Activated CD8-positive, alpha-beta memory T cell treated with anti-CD3 and anti-CD28 coated beads for 48 hours (primary cell): ENCODE measurements at places on chromosomes 11 and 22.

- DNase-seq, result no peak
Observed at GRCh38 chr22:19718456-19719049, 4.2 kb downstream of the SEPTIN5 start.

DNA sequence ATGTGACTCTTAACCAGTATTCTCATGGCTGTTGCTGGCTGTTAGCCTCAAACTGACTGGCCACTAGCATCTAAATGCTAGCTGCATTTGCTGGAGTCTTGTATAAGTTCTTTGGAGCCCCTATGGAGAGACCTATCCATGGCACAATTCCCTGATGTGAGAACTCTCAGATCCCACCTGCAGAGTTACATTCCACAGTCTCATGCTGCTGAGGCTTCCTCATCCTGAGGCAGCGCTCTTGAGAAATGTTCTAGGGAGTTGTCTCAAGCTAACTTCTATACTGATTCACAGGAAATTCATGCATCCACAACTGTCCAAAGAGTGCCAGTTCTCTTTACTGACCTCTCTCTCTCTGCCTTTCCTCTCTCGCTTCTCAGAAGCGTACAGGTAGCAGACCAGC is 218.0 kb upstream of the PITPNB start:
- no peak for DNase-seq

- DNase-seq, result no peak
Observed at GRCh38 chr11:86877503-86877902, 77.2 kb downstream of the PRSS23 start.

DNA sequence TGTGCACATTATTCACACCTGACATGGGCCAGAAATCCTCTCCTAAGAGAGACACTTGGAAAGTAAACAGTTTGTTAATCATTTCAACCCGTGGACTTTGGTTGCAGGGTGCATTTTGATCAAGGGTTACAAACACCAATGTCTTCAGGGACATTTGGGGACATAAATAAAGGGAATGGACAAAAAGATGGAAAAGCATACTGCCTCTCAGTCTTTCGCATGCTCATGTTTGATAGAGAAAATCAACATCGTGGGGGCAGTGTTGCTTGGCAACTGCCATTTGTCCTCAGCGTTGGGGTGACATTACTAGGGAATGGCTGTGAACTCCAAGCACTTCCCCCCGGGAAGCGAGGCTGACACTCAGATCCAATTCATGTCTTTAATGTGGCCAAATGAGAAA is 114.7 kb upstream of the OR4B1 start:
- DNase-seq, result no peak

- no peak for DNase-seq
Observed at GRCh38 chr11:118622376-118623268, 15.2 kb downstream of the PHLDB1 start.

- DNase-seq, result no peak
Observed at GRCh38 chr11:66619080-66619554, 2.7 kb downstream of the RBM14 start.

GRCh38 chr11:117972629-117973502 is 13.3 kb upstream of the IL10RA start:
- no peak for DNase-seq

GRCh38 chr11:131042041-131042390 is 125.7 kb upstream of the SNX19 start:
- DNase-seq, result no peak

DNA sequence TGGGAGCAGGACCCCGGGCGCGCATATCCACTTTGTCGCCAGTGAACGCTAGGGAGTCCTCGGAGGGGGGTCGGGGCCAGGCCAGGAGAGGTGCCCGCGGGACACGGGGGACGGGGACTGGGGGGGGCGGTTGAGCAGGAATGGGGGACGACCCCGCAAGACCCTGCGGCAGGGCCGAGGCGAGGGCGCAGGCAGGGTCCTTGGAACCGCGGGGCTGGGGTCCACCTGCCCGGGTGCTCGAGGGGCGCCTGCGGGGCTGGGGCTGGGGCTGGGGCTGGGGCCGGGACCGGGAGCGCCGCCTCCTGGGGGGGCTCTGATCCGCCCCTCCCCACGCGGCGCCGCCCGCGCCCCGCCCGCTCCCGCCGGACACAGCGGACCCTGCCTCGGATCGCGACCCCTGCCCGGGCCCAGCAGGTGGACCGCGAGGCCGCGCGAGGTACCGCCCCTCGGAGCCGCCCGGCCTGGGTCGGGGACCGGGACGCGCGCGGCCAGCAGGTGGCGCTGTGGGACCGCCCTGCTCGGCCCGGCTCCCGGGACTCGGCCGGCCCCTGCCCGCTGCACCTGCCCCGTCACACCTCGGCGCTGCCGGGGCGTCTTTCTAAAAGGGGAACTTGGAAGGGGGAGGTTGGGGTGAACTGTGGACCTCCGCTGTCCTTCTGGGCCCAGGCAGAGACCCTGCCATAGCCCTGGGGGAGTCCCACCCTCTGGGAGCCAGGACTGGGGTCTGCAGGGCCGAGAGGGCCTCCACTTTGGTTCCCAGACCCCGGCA is 11.0 kb downstream of the CRELD2 start:
- DNase-seq, result peak; percentile 78

- no peak for DNase-seq
Observed at GRCh38 chr22:39150848-39151215, 1.6 kb downstream of the CBX7 start.

DNA sequence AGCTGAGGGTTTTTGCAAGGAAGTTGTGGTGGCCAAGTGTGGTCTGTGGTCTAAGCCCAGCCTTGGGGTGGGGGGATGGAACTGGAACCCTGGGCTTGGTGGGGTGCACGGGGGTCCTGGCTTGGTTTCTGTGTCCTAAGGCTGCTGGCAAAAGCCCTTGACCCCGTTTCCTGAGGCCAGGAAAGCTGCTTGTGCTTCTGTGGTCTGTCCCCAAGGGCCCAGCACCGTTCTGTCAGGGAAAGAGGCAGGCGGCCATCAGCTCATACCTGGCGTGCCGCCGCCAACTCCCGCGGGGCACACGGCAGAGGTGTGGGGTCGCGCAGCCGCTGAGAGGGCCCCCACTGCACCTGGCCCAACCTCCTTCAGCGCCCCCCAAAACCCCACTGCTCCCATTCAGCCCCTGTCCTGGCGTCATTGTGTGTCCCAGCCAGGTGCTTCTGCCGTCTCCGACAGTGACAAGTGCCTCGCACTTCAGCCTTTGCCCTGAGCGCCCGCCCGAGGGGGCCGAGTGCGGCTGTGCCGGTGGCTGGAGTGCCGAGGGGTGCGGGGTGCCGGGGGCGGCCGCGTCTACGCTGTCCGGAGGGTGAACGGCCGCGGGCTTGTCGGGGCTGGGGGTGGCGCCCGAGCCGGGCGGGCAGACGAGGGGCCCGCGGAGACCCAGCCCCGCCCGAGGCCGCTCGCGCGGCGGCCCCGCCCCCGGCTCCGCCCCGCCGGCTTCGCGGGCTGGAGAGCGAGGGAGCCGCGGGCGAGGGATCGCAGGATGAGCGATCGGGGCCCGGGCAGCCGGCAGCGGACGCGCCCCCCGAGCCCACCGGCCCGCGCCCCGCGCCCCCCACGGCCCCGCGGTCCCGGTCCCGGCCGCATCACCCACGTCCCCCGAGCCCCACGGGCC is at the start of gene CNIH2:
Gene CNIH2, plus strand, starts transcription at position 705 of the 892 bp plus-strand sequence. CDS start 282 bp downstream, outside the sequence.
- no peak for DNase-seq

- DNase-seq, result no peak
Observed at GRCh38 chr11:46719543-46720218, 668 bp downstream of the F2 start.

- DNase-seq, result no peak
Observed at GRCh38 chr11:110850846-110851245, 138.6 kb upstream of the ARHGAP20 start.

GRCh38 chr22:46734830-46735453 is 3.1 kb downstream of the CERK start:
- peak; percentile 17 for DNase-seq

DNA sequence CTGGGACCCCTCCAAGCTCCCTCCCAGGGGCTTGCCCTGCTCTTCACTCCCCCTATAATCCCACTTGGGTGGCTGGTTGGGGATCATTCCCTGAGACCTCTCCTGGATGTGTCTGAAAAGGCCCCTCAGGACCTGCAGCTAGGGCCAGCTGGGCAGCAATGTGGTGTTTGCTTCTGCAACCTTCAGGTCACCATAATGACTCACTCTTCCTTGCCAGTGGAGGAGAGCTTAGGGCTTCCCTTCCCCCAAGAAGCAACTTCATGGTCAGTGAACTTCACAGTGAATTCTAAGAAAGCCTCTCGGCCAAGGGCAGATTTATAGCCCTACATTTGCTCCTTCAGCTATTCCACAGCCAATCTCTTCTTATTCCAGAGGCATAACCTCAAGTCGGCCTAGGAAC is 45.1 kb upstream of the TSPAN18 start:
- DNase-seq, result no peak

- DNase-seq, result no peak
Observed at GRCh38 chr11:100922121-100922520, 207.5 kb downstream of the PGR start.

DNA sequence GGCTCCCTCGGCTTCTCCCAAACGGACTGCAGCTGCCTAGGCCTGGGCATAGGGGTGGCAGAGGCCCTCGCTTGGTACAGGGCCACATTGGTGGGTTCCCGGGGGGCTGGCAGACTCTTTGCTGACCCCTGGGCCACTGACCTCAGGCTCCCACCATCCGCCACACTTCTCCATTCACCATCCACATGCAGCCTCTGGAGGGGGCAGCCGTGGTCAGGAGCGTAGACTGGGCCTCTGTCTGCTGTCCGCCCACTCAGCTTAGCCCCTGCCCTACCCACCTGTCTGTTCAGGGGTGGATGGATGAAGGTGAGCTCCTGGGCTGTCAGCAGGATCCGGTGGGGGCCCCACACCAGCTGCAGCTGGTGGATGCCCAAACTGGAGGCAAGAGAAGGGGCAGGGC is 45.7 kb upstream of the LRRC32 start:
- no peak for DNase-seq

- no peak for DNase-seq
Observed at GRCh38 chr22:40023341-40023841, 28.6 kb downstream of the FAM83F start.

GRCh38 chr11:120182790-120183491 is 27.9 kb upstream of the OAF start:
- no peak for DNase-seq

GRCh38 chr22:42091455-42091782 is 847 bp upstream of the NDUFA6 start:
- DNase-seq, result no peak

DNA sequence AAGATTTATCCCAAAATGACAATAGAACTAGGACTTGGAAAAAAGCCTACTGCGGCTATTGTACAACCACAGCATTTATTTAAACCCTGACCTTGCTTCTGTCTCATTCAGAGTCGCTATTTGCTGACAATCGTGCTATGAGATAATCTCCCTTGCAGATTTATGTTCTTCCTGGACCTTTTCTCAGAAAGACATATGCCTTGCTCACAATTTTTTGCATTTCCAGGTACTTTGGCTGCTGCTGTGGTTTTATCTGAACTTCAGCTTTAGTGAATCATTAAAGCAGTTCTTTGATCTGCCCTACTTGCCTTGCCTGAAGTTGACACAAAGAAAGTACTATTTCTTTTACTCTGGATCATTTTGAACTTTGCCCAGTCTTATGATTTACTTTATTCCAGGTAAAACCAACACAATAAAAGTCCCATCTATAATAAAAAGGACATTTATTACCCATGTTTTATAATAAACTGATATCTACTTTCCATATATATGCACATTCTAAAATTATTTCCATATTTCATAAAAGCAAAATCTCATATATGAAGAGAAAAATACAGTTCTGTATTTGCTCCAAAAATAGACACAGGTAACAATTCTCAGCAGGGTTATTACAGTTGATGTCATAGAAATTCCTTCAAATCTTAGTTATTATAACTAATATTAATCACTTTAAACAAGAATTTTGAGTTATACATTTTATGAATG is 63.4 kb upstream of the CARD18 start:
- no peak for DNase-seq

GRCh38 chr22:23121424-23121823 is 20.4 kb downstream of the RSPH14 start:
- no peak for DNase-seq

GRCh38 chr11:6824136-6824823 is 21.2 kb upstream of the OR10A5 start:
- no peak for DNase-seq

- no peak for DNase-seq
Observed at GRCh38 chr11:11157185-11157584, 195.9 kb downstream of the CSNK2A3 start.

DNA sequence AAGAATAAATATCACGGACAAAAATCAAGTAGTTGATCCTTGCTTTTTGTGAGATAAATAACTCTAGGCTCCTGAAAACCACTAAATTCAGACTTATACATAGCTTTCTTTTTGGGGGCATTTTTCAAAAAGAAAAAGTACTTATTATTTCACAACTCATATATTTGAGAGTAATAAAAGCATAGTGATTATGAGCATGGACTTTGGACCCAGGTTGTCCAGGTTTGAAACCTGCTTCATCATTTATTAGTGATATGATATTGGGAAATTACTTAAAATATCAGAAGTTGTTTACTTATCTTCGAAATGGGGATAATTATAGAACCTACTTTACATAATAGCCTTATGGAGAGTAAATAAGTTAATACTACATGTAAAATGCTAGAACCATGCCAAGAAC is 17.0 kb upstream of the LDHAL6A start:
- DNase-seq, result no peak

GRCh38 chr11:78564490-78565467 is 9.9 kb downstream of the NARS2 start:
- no peak for DNase-seq

DNA sequence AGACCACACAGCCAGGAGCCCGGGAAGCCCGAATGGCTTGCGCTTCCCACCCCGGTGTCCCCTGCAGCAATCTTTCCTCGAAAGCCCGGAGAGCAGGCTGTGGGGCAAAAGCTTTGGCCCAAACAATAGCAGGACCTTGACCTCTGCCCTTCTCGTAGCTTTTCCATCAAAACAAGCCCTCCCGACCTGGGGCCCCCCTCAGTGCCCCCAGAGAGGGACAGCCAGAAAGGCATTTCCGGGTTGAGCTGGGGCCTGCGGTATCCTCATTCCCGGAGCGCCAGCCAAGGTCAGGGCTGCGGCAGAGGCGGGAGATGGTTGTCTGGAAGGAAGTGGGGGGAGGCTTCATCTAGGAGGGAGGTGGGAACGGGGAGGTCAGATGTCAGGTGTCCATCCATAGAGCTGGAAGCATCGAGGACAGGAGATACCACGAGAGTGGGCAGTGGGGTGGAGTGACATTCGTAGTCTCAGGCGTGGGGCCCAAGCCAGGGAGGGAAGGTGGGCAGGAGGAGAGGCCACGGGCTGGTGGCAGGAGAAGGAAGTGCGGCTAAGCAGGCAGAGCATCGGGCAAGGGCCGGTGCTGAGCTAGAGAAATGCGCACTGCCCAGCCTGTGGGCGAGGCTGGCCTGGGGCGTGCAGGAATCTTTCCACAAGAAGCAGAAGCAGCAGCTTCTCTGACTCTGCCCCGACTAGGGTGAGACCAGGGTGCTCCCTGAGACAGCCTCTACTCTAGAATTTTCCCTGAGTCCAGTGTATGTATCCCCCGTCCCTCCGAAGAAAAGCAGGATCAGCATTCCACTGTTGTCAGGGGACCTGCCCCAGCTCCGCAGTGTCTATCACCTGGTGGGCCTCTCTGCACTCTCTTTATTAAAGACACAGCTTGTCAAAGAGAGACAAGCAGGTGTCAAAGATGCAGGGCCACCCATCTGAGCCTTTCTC is 14.3 kb downstream of the PDGFB start:
- DNase-seq, result no peak

GRCh38 chr11:61834278-61835048 is 6.4 kb downstream of the FADS2 start:
- peak; percentile 11 for DNase-seq
